Gastrocnemius medialis (tissue), 4 donors: ENCODE measurements at places on chromosomes 16 and 17. TPM values are rescaled to one million over a fixed set of nuclear protein-coding genes. Genes with fewer than 3 reads are reported as not detected.

- no peak for DNase-seq
Observed at GRCh38 chr16:25092441-25092840, 19.1 kb upstream of the LCMT1 start.

Gene RAB40B
- 19.0 TPM for total RNA-seq

Gene RCVRN
- total RNA-seq, result not detected

GRCh38 chr17:34051046-34051445, 204.0 kb upstream of the CCL2 start:
- no peak for DNase-seq

DNA sequence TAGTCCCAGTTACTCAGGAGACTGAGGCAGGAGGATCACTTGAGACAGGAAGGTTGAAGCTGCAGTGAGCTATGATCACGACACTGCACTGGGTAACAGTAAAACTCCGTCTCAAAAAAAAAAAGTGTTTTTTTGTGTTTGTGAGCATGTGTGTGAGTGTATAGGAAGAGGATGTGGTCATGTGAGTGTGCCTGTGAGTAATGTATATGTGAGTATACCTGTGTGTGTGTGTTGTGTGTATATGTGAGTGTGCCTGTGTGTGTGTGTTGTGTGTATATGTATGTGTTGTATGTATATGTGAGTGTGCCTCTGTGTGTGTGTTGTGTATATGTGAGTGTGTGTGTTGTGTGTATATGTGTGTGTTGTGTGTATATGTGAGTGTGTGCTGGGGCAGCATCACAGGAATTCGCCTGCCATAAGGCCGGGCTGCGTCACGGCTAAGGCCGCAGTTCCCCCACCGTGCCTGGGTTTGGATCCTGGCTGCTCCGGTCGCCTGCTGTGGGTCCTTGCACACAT, 21.4 kb upstream of the NPTX1 start:
- no peak for DNase-seq

Gene TAF15
- 25.2 TPM for total RNA-seq

DNA sequence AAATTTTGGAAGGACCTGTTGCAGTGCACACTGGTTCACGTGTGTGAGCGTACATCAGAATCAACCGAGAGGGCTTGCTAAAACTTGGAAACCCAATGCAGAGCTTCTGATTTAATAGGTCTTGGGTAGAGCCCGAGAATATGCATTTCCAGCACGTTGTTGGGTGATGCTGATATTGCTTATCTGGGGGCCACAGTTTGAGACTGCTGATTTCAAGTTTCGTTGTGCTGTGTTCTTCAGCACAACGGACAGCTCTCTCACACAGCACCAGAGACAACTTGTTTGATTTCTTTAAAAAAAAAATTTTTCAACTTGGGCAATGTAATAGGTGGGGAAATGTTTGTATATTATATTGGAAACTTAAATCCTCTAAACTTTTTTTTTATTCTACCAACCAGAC, 9.4 kb downstream of the OR4D2 start:
- DNase-seq, result no peak

GRCh38 chr16:19578378-19578971, 23.0 kb downstream of the VPS35L start:
- DNase-seq, result no peak

GRCh38 chr16:10128397-10129258, 53.6 kb downstream of the GRIN2A start:
- no peak for DNase-seq

GRCh38 chr16:81460075-81460474, 15.5 kb downstream of the CMIP start:
- no peak for DNase-seq

Gene DNAAF1
- total RNA-seq, result not detected

GRCh38 chr17:30347488-30347887, 13.6 kb upstream of the TMIGD1 start:
- DNase-seq, result no peak

DNA sequence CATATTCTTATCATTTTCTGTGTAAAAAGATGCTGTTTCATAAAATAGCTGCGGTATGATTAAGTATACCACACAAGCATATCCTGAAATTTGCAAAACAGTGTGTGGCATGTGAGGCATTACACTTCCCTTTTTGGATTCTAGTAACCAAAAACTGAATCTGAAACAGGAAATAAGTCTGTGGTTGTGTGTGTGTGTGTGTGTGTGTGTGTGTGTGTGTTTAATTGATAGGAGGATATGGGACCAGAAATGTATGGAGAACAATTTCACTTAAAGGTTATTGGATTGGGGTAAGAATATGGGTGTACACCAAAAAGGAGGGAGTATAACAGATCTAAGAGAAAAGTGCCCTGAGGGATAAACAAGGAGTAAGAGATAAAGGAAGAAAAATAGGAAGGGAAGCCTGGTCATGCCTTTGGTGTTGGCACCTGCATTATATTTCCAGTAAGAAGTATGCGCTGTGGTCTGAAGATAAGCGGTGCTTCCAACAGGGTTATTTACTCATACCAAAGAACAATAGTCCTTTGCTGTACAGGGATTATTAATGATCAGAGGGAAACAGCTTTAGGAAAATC, 4.0 kb downstream of the LYRM1 start:
- no peak for DNase-seq
